ACHN (cell line): ENCODE measurements at places on chromosomes 12 and 14.

- peak; percentile 89 for DNase-seq
These were observed at the start of gene OAS1 for GRCh38 chr12:112906712-112907414. Gene OAS1 (plus strand): TSS chr12:112906962. CDS start chr12:112907040, 78 bp downstream.

- no peak for DNase-seq
These were observed 243.6 kb downstream of the TMTC2 start for GRCh38 chr12:82930301-82930700.

- DNase-seq, result no peak
These were observed 117.2 kb upstream of the DNM1L start for GRCh38 chr12:32561931-32562341.

DNA sequence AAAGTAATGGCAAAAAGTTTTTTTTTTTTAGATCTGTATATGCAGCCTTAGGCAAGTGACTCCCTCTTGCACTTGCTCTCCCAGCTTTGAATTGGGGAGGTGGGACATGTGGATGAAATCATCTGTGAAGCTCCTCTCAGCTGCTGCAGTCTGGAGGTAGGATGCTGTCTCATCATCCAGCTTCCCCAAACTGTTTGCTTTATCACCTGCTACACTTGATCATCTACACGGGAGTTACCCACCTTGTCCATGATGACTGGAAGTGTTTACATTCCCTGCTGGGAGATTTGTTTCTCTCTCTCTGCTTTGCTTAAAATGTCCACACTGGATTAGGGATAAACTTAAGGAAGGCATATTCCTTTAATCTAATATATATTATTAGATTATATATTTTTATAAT, 8.5 kb upstream of the FGF23 start:
- DNase-seq, result no peak

DNA sequence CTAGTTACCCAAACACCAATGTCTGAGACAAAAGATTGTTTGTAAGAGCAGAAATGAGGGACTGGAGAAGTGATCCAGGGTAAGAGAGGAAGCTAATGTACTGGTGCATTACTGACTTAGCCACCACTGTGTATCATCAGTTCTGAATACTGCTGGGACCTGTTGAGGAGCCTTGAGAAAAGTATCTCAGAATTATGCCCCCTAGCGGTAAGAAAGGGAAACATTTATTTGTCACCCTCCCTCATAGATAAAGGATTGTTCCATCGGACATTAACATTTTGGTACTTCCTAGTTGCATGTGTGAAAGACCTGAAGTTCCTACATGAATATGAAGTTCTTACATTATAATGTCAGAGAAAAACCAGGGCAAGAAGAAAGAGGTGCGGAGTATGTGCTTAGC, 612.5 kb downstream of the FSCB start:
- DNase-seq, result peak; percentile 38

GRCh38 chr12:53589423-53589822, 36.8 kb downstream of the ATF7 start:
- DNase-seq, result no peak

- DNase-seq, result no peak
These were observed 231.2 kb downstream of the PDZRN4 start for GRCh38 chr12:41419131-41419893.

GRCh38 chr14:24312736-24313507, 1.6 kb downstream of the LTB4R start:
- peak; percentile 32 for DNase-seq

GRCh38 chr14:30925254-30925653, 50.9 kb downstream of the COCH start:
- DNase-seq, result no peak

DNA sequence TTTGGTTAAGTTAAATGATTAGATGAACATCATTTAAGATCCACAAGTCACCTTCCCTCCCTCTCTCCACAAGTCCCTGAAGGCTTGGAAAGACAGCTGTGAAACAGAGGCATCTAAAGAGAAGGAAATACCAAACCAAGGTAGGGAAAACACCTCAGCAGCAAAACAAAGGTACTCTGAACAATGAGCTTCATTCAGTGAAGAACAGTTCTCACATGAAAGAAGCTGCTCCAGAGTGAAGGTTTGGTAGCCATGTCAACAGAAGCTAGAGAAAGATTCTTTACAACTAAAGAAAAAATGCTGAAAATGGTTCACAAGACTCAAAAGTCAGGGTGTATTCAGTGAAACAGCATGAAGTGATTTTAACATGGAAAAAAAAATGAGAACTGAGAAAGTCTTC, 69.4 kb downstream of the FGD6 start:
- no peak for DNase-seq

GRCh38 chr12:54126029-54126695, 62.6 kb downstream of the SMUG1 start:
- DNase-seq, result peak; percentile 41

GRCh38 chr14:100389497-100390104, 66.5 kb downstream of the SLC25A47 start:
- DNase-seq, result no peak

- DNase-seq, result no peak
These were observed 22.4 kb upstream of the CD9 start for GRCh38 chr12:6177642-6178358.

DNA sequence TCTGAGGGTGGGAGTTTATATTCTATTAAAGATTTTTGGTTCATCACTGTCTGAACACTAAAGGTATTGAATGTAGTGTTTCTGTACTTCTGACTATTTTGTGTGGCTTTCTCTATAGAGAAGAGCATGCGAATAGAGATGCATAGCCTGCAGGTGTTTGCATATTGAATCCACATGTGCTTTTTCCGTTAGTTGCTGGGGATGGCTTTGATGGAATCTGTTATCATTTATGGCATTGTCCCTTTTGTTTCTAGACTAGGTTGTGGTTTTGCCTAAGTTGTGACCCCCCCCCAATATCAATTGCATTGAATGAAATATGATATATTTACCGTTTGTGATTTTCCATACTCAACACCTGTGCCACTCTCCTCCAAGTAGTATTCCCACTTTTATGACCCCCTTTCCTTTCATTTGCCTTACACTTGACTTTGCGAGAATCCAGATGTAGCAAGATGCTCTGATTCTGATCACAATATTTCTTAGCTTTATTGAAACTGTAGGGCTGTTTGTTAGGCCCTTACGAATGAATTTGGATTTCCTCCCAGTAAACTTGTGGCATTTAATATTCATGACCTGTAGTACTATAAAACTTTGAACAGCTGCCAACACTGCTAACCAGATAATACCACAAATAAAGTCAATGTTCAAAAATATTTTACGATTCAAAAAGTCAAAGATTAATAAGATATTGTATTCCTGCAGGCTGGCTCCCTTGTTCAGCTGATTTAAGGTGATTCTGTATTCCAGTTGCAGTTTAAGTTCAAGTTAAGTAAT, 176.4 kb downstream of the TMTC2 start:
- no peak for DNase-seq

- DNase-seq, result peak; percentile 80
These were observed 73.1 kb upstream of the CEP83 start for GRCh38 chr12:94532490-94533422.

GRCh38 chr12:42585841-42586216, 3.7 kb downstream of the PRICKLE1 start:
- no peak for DNase-seq

- no peak for DNase-seq
These were observed 12.8 kb downstream of the ZFYVE1 start for GRCh38 chr14:73014105-73014504.

GRCh38 chr12:49225576-49226166, 36.8 kb upstream of the TUBA1A start:
- DNase-seq, result peak; percentile 52

DNA sequence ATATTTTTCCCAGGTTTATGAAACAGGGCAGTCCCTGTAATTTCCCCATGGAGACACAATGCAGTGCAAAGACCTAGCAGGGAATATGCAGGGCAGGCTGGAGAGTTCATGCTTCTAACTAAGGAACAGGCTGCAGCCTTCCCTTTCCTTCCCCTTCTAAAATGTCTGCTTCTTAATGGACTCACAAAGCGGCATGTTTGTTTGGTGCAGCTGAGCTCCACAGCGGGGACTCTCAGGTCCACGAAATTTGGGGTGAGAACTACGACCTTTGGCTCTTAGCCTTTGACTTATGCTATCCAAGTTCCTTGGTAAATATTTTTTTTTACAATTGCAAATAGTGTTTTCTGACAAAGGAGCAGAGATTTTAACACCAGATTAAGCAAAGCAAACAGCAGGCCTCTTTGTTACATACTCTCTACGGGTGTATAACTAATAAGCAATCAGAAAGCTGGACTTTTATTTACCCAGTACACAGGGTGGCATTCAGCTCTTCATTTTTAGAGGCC, 323.6 kb downstream of the ZFP36L1 start:
- no peak for DNase-seq

GRCh38 chr12:51870504-51870903, 17.4 kb upstream of the ANKRD33 start:
- DNase-seq, result no peak

DNA sequence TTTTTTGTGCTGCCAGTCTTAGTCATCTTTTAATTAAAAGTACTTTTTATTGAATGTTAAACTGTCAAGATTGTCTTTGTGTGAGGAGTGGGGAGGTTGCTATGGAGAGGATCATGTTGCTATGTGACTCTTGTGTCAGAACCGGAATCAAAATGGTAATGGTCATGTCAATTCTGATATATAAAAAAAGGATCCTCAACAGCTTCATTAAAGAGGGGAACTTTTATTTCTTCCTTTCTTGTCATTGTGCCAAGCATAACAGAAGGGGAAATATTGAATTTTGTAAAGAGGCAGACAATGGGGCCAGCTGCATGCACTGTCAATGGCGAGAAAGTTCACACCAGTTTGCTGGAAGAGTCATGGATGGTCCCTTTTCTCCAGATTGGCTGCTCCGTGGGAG, 564.8 kb downstream of the VRK1 start:
- no peak for DNase-seq

GRCh38 chr12:123089140-123089539, 61.8 kb downstream of the PITPNM2 start:
- DNase-seq, result no peak

DNA sequence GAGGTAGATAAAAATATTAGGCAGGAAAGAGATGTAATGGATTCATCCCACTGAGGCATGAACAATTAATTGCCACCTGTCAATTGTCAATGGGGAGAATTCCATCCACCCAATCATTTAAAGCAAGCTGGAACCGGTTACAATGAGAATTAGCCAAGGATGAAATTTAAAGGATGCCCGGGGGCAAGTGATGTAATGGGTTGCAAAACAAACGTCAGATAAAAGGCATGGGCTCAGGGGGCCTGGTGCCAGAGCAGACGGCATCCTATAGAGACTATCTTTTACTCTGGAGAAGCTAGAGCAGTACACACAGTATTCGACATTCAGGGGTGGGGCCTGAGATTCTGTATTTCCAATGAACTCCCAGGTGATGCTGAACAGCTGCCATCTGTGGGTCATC, 80.5 kb upstream of the ZFP36L1 start:
- no peak for DNase-seq

- peak; percentile 92 for DNase-seq
These were observed 33.2 kb downstream of the WBP11 start for GRCh38 chr12:14769969-14770495.

DNA sequence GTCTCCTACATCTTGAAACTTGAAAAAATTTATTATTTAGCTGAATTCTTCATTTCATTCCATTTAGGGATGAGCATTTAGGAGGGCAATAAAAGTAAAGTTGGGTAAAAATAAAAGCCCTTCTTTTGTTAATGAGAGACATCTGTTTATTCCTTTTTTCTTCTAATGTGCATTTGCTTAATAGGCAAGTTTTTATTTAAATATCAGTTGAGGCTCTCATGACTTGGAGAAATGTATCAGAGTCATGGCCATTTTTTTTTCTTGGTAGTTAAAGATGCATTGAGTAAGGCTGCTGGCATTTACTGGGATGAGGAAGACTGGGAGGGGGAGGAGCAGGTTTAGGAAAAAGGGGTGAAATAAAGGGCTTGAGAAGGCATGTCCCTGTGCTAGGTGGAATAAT, 609.9 kb upstream of the TMEM132C start:
- DNase-seq, result no peak

- DNase-seq, result no peak
These were observed 106.0 kb downstream of the SLC41A2 start for GRCh38 chr12:104852102-104852501.

DNA sequence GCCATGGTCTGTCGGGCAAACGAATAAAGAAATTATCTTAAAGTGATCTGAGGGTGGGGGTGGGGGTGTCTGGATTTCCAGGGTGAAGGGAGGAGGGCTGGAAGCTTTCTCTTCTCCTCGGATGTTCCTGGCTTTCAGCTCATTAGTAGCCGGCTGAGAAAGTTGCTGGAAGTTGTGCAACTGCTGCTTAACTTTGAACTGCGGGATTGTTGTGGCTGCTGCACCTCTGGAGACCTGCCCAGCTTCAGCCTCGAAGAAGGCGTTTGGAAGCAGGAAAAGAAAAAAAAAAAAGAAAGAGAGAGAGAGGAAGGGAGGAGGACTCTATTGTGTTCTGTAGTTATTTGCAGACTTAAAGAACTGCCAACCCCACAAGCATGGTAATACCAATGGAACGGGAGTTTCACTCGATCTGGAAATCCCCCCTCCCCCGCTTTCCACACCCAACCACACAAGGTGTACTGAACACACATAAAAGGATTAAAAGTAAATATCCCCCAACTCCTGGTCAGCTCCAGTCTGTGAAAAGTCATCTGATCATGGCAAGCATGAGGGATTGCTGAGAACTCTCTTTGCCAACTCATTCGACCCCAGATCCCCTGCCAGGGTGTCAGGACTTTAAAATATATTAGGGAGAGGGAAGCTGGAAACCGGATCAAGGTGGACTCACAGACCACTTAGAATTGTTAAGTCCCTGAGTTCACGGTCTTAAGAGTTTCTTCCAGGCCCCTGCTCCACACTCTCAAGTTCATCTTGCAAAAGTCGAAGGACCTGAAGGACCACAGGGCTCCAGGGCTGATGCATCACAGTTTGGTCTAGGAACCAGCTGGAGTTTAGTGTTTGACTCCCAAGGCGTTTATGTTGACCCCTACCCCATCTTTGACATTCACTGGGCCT, at the start of gene RASSF9:
Gene RASSF9 (minus strand): TSS at position 213 of the 894 bp plus-strand sequence. CDS start 208 bp downstream, at position 5.
- DNase-seq, result peak; percentile 51

GRCh38 chr12:121064116-121064515, 25.1 kb upstream of the OASL start:
- DNase-seq, result no peak

DNA sequence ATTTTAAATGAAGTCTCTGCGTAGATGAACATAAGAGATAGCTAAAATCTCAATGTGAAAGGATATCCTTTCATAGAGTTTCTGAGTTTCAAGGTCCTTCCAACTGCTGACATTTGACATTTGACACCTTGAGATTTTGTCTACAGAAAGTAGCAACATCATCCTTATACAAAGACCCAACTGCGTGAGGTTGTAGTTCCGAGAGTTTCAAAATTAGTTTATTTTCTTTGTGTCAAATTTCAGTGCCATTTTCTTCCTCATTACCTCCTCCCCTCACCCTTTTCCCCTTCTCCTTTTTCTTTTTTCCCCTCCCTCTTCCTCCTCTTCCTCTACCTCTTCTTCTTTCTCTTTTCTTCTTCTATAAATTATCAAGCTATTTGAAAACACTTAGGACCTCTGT, 26.9 kb upstream of the BATF start:
- DNase-seq, result no peak

GRCh38 chr14:89760086-89760485, 194.4 kb downstream of the EFCAB11 start:
- DNase-seq, result no peak

GRCh38 chr12:19436931-19437330, 2.4 kb upstream of the AEBP2 start:
- no peak for DNase-seq

- no peak for DNase-seq
These were observed 156.6 kb downstream of the FOXA1 start for GRCh38 chr14:37438444-37438843.
